ENCODE measurements at places on chromosomes 5 and 9.

- DNase-seq: no peak
Observed at GRCh38 chr9:69168709-69169217, 5.3 kb upstream of the TJP2 start.

- DNase-seq: no peak
Observed at GRCh38 chr5:62920856-62921255, 342.2 kb downstream of the LRRC70 start.

DNA sequence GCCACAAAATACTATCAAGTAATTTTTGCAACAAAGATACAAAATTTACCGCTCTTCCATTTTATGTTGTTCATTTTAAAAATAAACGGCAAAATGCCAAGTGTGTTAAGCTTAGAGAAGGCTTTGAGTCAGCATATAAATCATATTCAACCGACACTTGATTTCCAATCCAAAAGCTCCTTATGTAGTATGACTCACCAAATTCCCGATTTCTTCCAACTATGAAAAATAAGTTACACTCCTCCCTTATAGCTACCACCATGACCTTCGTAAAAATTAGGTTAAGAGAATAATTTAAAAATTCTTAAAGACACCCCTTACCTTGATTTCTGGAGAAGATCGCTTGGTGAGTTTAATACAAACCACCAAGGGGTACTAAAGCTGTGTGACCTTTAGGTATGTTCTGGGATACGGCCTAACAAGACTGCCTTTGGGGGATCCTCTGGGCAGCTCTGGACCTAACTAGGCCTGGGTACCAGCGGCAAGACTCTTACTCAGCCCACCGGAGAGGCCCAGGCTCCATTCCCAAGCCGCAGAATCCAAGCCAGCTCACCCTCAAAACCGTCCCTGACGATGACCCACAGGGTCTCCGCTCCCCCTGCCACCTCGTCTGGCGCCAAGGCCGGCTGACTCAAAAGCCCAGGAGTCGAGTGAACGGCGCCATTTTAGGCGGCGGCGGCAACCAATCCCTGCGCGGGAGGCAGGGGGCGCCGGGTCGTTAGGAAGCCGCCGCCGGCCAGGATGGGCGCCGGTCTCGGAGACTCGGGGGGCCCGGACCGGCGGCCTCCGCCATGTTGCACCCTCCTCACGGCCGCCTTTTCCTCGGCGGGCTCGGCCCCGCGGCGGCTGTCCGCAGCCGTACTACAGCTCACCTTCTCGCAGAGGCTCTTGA is 739 bp downstream of the PPP2CA start:
- no peak for DNase-seq

- DNase-seq: no peak
Observed at GRCh38 chr9:98940276-98940675, 3.4 kb upstream of the COL15A1 start.

DNA sequence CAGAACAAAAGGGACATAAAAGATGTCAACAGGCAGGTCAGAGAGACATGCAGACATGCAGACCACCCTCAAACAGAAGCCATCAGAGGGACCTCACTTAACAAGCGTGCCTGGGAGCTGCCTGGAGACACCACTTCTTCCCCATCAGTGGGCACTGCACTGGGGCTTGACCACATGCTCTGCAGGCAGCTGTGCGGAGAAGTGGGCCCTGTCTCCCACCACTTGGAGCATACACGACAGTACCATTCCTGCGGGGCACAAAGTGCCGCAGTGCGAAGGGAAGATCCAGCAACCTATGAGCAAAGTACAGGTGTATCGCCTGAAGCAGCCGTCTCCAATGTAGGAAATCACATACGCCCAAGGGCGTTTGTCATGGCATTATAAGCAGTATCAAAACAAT is 150.5 kb upstream of the FOXD4L5 start:
- DNase-seq: no peak

DNA sequence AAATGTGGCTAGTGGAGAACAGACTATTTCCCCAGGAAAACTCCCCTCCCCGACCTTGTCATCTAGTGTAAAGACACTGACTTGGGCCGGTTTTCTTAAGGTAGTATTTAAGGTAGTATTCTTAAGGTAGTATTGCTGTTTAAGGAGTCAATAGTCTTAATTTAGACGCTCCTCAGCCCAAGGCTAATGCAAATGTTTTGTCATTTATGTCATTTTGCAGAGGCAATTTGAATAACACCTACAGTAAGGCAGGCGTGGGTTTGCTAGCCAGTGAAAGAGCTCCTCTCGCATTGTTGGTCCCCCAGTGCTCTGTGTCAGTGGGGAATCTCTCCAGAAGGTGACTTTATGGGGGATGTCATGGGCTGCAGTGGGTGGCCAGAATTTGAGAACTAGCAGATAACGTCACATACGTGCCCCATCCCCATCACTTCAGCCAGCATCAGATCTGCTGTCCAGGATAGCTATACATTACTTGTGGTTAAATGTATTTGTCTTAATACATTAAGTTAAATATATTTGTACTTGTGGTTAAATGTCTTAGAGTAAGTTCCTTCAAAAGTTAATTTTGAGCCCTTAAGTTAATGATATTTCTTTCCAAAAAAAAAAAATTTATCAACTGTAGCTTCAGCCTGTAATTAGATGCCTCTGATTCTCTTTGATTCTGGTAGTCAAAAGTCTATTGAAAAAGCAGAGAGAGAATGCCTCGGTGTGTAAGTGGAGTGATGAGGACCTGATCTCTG is 2.6 kb downstream of the PPP1R26 start:
- DNase-seq: no peak

- no peak for DNase-seq
Observed at GRCh38 chr9:71465392-71465791, 302.9 kb downstream of the CEMIP2 start.

- DNase-seq: peak; percentile 85
Observed at GRCh38 chr5:77076961-77077828, 9.9 kb downstream of the ZBED3 start.

DNA sequence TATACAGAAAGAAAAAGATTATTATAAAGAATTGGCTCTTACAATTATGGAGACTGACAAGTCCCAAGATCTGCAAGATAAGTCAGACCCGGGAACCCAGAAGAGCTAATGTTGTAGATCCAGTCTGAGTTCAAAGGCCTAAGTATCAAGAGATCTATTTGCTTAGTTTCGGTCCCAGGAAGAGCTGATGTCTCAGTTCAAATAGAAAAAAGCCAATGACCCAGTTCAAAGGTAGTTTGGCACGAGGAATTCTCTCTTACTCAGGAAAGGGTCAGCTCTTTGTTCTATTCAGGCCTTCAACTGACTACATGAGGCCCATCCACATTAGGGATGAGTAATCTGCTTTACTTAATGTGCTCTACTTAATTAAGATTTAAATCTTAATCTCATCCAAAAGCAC is 128.3 kb upstream of the PLCXD3 start:
- no peak for DNase-seq

GRCh38 chr9:69036309-69036708 is 757 bp downstream of the FXN start:
- DNase-seq: no peak

DNA sequence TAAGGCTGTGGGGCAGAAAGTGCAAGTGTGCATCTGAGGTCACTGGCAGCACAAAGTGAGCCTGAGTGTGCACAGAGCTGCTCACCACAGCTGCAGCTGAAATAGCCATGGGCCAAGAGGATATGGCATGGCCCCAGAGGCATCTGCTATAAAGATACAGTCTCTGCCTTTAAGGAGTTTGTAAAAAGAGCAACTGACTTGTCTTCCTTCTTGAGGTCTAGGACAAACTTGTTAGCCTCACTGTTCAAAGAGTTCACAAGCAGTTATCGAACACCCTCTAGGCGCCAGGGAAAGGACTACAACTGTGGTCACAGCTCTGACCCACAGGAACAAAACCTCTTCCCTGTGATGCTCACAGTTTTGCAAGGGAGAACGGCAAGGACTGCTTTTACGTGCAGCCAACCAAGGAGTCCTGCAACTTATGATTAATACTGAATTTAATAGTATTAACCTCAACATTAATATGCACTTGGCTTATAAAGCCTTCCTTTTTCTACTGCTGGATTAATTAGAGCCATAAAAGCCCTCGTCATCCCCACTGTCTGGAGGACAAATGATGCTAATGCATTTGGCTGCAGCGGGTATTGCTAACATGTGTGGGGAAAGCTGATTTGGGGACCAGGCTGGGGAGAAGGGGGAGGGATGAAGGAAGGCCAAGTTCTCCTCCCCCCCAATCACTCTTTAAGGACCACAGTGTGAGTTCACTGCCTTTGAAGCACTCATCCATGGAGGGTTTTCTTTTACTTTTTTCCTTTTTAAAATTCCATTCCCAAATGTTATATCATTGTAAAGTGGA is 189.8 kb upstream of the TRIM32 start:
- DNase-seq: no peak

- no peak for DNase-seq
Observed at GRCh38 chr5:157603333-157604190, 28.0 kb upstream of the ADAM19 start.

GRCh38 chr5:129971714-129972113 is 67.4 kb downstream of the CHSY3 start:
- no peak for DNase-seq

DNA sequence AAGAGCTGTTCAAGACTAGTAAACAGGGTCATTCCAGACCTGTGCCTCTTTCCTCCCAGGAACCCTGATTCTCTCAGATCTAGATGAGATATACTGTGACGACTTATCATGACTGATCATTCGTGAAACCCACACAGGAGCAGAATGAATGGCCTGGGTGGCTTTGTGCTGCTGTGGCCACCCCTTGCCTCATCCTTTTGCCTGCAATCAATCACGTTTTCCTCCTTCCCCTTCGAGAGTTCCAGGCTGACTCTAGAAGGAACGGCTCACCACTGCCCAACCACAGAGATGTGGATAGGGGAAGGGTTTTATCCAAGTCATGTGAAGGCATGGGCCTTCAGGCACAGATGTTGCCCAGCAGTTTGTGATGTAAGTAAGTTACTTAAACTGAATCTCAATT is 5.8 kb downstream of the ANXA6 start:
- no peak for DNase-seq

DNA sequence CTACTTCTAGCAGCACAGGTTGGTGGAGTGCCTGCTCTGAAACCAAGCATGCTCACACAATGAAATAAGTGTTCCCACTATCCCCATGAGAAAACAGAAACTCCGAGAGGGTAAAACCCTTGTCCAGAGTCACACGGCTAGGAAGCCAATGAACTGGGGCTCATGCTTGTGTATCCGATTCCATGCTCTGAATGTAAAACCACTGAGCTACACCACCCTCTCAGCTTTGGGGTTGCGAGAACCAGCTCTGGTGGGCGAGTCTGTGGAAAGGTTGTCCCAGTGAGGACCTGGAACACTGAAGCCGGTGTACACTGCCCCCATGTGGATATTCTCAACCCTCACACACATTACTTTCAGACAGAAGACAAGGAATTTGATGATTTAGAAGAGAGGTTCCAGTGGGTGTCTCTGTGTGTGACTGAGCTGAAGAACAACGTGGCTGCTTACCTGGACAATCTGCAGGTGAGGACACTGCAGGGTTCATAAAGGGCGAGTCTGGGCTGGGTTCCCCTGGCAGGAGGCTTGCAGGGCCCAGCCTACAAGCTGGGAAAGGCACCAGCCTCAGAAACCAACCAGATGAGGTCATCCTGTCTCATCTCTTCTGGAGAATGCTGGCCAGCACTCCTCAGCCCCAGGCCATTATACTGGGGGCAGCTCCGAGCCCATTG is 37.4 kb downstream of the ARHGEF37 start:
- no peak for DNase-seq

DNA sequence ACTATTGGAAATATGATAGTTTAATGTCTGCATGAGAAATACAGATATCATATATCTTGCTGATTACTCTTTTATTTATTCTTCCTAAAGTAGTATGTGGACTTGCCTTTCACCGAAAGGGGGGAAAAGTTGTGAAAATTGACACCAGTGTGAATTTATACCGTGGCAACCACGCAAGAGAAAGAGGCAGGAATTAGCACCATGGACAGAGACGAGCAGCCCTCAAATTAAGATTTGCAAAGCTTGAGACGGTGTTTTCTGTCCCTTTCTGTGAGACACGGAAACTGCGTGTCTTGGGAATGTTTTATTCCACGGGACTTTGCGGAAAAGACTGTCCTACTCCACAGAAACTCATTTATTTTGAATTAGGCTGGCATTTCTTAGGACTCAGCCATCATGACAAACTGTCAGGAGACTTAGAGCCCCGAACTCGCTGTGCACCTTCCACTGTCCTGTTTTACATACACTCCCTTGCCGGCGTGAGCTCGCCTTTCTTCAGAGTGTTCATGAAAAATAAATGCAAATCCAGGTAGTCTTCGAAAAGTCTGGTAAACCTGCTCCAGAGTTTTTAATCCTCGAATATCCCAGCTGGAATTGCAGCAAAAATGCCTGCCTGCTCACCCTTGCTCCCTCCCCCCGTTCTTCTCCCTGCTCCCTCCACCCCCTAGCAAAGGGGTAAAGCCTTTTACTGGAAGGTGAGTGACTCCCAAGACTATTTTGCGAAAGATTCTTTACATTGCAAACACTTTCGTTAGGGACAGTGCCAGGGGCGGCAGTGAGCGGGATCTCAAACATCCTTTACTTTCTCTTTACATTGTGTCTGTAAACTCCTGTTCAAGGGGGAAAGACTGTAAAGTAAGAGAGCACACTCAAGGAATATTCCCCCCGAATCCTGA is 3.8 kb upstream of the ELAVL2 start:
- DNase-seq: no peak

DNA sequence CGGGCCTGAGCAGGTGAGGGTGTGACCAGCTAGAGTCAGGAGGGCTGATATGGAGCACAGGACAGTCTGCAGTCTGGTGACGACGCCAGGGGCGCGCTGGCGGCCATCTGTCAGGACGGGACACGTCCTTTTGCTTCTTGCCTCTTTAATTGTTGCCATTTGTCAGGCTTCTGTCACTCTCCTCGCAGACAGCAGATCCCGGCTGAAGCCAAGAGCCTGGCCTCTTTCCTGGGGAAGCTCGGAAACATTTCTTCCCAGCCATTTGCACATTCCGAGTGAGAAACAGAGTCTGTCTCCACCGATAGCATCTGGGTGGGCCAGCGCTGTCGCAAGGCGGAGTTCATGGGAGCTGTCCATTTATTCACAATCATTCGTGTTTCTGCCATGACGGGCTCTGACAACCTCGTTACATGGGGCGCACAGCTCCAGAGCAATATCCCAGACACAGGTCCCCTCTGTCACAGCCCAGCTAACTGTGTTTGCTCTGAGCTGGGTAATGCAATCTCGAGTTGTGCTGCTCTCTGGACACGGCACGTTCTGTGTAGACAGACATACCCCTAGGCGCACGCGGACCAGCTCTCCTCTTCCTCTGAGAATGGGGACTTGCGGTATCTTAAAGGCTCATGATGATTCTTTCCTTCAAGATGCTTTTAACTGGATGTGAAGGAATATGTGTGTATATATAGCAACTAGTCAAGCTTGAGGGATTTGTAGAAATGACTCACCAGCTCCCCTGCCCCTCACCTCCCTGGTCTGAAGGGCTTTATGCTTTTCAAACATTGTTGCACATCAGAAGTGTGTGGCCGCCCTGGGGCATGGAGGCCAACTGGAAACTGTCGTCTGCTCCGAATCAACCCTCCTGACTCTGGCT is 105.3 kb upstream of the FCN2 start:
- DNase-seq: no peak

DNA sequence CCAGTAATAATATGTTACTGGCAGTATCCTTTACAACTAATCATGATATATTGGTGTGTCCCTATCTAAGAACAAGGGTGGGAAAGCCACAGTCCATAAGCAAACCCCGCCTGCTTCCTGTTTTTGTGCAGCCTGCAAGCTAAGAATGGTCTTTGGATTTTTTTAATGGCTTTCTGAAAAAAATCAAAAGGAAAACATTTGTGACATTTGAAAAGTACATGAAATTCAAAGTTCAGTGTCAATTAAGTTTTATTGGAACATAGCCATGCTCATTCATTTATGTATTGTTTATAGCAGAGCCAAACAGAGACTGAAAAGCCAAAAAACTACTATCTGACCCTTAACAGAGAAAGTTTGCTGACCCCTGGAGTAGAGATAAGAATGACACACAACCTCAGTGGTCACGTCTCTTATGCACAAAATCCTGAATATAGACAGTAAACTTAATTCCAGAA is 12.8 kb upstream of the TMEM245 start:
- DNase-seq: no peak

All from right kidney (tissue), 9 donors.